Activated CD8-positive, alpha-beta memory T cell treated with anti-CD3 and anti-CD28 coated beads for 4 hours (primary cell): ENCODE measurements at places on chromosomes 4 and X.

GRCh38 chr4:61864286-61864685 lies 664.2 kb downstream of the ADGRL3 start:
- DNase-seq = no peak

- DNase-seq = no peak
Measured at GRCh38 chr4:107719207-107719921, 670 bp downstream of the PAPSS1 start.

- DNase-seq = no peak
Measured at GRCh38 chr4:165909947-165910346, 36.9 kb downstream of the TLL1 start.

DNA sequence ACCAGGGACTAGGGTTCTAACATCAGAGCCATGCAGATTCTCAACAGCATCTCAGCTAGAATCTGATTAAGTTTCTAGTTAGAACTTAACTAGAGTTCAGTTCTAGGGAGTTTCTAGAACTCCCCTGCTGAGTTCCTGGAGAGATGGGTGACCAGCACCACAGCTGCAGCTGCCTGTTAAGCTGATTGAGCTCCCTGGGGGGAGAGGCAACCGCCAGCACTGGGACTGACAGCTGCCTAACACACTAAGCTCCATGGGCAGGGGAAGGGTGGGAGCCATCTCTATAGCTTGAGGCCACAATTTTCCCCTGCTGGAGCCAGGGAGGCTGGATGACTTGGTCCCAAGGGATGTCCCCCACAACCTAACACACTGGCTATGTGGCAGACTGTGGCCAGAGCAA lies 84.2 kb downstream of the CHIC1 start:
- DNase-seq = no peak

DNA sequence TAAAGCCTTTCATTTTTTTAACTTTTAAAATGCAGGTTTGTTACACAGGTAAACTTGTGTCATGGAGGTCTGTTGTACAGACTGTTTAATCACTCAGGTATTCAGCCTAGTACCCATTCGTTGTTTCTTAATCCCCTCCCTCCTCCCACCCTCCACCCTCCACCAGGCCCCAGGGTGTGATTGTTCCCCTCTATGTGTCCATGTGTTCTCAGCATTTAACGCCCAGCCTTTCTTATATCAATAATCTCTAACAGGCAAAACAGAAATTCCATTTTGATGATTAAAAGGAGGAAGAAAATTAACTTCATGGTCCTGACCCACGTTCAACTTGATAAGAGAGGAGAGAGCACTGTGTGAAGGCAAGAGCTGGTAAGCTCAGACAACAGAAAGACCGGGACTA lies 75.1 kb downstream of the TSPAN5 start:
- no peak for DNase-seq

DNA sequence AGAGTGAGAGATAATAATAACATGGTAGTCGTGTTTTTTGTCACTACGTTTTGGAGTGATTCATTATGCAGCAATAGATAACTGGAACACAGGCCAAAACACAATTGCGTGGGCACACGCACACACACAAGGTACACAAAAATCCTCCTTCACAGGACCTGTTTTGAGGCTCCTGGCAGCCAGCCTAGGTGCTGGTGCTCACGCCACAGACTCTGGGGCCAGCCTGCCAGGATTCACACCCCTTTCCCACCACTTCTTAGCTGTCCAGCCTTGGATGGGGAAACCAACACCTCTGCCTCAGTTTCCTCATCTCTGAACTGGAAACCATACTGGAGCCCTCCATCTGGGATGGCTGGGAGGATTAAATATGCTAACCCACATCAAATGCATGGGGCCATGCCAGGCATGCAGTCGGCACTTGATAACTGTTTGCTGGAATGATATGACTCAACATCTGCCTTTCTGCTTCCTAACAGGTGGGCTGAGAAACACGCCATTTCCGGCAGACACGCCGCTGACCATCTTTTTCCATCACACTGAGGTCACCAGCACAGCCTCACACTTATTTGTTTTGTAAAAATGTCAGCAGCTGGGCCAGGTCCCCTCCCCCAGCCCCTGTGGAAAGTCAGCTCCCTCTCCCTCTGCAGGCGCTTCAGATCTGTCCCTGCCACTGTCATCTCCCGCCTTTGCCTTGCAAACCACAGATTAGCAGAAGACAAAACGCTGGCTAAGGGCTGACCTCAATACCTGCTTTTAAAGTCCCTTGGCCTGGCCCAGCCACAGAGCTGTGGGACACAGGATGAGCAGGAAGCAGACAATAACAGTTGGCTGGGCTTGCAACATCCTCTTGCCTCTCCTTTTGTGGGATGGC lies 237.5 kb downstream of the BCOR start:
- DNase-seq = peak; percentile 72

GRCh38 chr4:120777459-120777858 lies 145.1 kb downstream of the PRDM5 start:
- DNase-seq = no peak

DNA sequence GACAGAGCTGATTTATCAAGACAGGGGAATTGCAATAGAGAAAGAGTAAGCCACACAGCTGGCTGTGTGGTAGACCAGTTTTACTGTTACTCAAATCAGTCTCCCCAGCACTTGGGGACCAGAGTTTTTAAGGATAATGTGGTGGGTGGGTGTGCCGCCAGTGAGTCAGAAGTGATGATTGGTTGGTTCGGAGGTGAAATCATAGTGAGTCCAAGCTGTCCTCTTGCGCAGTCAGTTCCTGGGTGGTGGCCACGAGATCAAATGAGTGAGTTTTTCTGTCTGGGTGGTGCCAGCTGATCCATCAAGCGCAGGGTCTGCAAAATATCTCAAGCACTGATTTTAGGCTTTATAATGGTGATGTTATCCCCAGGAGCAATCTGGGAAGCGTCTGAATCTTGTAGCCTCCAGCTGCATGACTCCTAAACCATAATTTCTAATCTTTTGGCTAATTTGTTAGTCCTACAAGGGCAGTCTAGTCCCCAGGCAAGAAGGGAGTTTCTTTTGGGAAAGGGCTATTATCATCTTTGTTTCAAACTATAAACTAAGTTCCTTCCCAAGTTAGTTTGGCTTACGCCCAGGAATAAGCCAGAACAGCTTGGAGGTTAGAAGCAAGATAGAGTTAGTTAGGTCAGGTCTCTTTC lies 44.0 kb upstream of the PPP1R2C start:
- no peak for DNase-seq

DNA sequence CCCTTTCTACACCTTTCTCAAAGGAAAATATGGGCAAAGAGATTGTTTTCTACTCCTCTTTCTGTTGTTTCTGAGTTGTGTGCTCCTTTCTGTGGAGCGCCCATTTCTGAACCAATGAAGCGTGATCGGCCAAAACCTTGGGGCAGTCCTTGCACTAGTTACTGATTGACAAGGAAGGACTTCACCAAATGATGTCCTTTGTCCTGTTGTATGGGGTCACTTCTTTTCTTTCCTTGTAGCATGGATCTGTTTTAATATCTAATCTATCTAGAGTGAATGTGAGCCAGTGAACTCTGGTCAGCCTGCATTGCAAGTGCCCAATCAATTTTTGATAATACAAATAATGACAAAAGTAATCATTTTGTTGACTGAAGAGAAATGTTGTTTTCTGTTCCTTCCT lies 94.5 kb downstream of the EGF start:
- DNase-seq = no peak

DNA sequence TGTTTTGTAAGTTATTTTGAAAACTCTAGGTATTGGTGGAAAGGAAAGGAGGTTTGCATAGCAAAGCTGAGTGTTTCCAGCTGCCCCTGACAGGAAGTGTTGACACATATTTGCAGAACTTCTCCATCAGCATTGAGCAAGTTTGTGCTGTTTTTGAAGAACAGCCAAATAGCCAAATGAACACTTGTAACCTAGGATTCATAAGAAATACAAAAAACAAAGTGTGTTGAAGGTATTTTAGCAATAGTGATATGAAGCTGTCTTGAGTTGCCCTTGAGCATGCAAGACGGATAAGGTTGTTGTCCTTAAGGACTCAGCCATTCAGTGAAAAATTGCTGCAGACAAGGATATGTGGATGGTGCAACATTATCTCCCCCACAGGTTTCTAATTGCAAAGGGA lies 68.3 kb upstream of the PGM2 start:
- DNase-seq = no peak

- DNase-seq = no peak
Measured at GRCh38 chrX:23720117-23720677, 22.9 kb downstream of the ACOT9 start.

GRCh38 chr4:99572527-99573240 lies 1.9 kb upstream of the MTTP start:
- no peak for DNase-seq

DNA sequence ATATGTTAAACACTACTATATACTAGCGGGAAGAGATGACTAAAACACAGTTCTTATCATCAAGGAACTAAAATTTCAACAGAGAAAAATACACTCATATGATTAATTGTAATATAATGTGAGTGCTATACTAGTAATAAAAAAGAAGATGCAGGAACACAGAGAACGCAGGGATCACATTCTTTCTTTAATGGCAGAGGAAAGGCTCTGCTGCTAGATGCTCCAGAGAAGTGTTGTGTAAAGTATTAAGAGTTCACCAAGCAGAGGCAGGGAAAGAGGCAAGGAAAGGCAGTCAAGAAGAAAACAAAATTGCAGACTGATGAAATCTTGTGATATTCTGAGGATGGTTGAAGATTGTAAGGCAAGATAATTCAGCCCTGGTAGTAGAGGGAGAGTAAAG lies 394.7 kb downstream of the PDGFC start:
- no peak for DNase-seq
